H1 (cell line): ENCODE measurements at places on chromosomes 16 and 17.

DNA sequence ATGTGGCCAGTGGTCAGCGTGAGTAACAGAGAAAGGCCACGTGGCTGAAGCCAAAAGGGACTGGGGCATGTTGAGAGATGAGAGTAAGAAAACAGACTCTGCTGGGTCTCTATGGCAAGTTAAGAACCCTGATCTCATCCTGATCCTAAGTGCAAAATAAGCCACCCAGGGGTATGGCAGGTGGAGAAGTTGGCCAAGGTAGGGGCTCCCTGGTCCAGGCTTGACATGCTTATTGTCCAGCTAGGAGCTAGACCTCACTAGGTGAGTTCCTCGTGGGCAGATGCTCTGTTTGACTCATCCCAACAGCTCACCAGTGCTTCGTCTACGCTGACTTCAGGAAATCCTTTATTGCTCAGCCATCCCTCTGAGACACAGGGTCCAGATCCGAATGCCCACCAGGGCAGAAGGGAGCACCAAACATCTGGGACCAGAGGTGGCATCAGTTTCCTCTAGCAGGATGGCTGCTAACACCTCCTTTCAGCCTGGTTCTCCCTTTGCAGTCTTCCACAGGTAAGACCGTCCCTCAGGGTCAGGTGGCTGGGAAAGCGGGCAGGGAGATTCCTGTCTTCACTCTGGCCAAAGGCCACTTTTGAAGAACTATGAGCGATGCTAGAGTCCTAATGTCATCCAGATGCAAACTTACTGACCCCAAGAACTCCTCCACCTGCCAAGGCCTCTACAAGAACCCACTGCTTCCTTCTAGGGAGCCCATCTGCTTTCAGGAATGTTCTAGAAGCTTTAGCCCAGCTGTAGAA lies 99.5 kb downstream of the CDYL2 start:
- no peak for DNase-seq

DNA sequence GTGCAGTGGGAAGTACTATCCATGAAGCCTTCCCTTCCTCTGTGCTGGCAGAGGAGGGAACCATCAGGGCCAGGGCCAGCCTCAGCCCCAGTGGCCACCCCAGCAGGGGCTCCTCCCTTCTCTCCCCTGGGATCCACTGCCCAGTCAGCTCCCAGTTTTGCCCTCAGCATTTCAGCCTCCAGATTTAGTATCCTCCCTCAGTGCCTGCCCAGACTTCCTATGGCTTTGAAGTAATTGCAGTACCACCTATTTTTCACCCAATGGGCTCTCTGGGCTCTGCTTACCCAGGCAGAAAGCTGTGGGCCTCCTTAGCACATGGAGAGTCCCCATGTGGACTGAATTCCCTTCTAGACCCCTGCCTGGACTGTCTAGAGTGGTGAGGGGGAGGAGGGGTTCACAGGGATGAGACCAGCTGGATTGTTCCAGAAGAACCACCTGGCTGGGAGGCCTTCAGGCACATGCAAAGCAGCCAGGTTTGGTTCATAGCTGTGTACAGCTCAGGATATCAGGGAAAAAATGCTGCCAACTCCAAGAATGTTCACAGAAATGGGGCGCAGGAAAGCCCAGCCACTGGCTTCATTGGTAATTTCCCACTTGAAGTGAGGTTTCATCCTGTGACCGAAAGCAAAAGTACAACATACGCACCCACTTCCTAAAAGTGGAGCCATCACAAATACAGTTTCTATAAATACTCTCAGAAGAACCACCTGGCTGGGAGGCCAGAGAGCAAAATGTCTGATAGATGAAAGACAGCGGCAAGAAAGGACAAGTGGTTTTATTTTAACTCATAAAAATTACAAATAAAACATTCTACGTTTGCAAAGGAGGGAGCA lies 15.2 kb upstream of the HERPUD1 start:
- no peak for DNase-seq

- DNase-seq: peak; percentile 94
Observed at GRCh38 chr17:44556832-44557606, at the start of gene FZD2. Gene FZD2 (plus strand): TSS chr17:44557484. CDS start chr17:44557689, 205 bp downstream.

GRCh38 chr17:49379926-49380325 lies 17.9 kb upstream of the ZNF652 start:
- no peak for DNase-seq

DNA sequence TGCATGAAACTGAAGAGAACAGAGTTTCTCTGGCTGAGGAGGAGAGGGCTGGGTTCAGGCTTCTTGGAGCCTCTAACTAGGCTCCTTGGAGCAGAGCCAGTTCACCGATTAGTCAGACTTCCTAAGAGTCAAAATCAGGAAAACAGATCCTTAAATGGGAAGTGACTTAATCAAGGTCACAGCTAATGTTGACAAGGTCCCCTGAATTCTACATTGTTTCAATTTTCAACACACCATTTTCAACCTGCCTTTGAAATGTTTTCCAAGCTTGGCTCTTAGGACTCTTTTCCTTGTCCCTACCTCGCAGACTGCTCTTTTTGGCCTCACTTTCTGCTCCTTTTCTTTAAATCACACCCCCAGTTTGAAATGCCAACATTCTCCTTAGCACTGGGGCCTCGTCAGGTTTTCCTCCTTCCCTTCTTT lies 16.3 kb downstream of the MYL4 start:
- DNase-seq: no peak

DNA sequence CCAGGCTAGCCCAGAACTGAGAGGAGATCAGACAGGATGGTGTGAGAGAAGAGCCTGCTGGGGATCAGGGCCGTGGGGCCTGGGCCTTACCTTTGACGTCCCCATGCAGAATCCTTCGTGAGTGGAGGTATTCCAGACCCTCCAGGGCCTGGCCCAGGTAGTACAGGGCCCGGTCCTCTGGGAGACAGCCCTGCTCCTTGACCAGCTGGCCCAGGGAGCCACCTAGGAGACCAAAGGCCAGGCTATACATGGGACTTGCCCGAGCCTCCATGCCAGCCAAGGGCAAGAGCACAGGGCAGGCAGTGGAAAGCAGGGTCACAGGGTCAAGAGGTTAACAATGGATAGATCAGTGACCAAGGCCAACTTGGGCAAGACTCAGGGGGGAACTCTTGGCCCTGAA lies 12.1 kb upstream of the SPATA32 start:
- DNase-seq: no peak

DNA sequence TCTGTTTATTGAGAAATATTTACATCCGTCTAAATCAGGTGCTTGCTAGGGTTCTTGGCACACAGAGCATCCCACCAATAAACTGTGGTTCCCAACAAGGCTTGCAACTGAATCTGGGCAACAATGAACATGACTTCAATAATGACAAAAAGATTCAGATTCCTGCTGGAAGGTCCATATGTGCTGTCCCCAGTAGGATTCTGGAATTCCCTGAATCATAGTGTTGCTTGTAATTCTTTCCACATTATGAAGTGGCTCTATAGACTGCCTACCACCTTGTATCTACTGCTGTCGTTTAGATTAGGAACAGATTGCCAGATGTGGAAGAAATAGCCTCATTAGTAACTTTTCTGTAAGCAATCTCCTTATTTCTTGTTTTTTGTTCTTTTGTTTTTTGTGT lies 265.9 kb downstream of the WWOX start:
- DNase-seq: no peak

GRCh38 chr16:67710607-67711006 lies 8.5 kb downstream of the GFOD2 start:
- DNase-seq: no peak

DNA sequence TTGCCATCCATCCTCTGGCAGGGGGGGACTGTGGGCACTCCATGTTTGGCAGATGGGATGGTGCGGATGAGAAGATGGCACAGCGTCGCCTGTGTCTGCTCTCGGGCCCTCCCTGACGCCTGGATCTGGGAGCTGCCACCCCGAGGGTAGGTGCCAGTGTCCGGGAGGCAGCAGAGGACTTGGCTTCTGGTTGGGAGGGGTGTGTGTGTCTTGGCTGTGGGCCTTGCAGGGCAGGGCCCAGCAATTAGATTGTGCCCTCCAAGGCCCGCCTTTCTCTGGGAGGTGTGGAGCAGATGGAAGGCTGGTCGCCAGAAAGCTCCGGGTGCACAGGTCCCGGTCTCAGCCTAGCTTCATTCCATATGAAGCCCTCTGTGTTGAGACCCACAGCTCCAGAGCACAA lies 1.4 kb downstream of the RAP1GAP2 start:
- no peak for DNase-seq

DNA sequence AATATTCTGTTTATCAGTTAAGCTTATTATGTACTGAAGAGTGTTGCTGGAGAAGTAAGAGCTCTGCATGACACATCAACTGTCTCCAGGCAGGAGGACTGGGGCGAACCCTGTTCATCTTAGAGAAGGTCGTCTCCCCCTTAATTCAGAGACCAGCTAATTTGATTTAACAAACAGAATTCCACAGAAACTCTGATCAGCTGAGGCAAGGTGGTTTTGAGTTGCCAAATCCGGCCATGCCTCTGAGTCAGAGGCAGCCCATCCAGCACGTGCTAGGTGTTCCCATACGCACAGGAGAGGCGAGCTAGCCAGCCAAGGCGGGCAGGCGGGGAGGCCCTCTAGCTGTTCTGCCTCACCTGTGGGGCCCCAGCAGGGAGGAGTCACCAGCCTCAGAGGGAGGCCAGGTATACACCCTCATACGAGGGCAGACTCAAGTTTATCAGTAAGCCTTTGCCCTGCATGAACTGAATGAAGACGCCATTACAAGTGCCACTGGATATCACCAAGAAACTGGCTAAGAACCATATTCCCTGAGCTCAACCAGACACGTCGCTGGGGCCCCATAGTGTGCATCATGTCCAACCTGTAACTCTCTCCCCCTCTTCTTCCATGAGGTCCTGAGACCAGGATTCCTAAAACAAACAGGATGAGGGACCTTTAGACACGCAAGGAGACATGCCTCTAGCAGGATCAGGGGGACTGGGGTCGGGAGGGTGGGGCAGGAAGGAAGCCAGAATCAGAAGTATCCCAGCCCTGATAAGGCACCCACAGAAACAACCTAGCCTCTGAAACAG lies 25.7 kb downstream of the STAT5A start:
- no peak for DNase-seq

DNA sequence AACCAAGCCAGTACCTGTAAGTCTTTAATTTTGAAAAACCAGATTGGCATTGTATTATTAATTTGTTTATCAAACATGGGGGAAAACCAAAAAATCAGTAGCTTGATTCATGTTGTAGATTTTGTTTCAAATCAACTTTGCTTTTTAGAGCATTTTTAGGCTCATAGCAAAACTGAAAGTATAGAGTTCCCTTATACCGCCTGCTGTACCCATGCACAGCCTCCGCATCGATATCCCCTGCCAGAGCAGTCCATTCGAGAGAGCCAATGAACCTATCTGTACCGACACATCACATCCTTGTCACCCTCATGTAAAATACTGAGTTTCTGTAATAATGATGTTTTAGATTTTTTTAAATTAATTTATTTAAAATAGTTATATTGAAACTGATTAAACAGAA lies 16.2 kb upstream of the MRC2 start:
- DNase-seq: no peak

DNA sequence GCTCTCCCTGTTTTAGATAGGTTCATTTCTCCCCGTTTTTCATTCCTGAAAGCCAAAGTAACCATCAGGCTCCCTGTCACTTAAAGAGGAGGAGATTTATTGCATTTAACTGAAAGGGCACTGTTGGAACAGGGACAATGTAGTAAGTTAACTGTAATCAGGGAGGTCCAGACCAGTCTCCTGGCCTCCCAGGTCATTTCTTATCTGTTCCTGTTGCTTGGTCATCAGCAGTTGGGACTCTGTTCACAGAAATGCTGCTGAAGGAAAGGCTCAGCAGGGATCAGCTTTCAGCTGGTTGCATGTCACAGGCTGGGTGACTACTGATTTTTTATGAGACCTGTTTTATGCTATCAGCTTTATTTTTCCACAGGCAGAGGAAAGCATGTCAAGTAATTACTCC lies 622.6 kb upstream of the GOT2 start:
- DNase-seq: no peak

- DNase-seq: no peak
Observed at GRCh38 chr17:74605361-74605760, 13.3 kb upstream of the CD300LD start.

GRCh38 chr17:13827118-13827517 lies 225.4 kb upstream of the HS3ST3A1 start:
- no peak for DNase-seq

GRCh38 chr17:68595496-68595895 lies 5.7 kb downstream of the FAM20A start:
- DNase-seq: no peak

GRCh38 chr17:77529328-77529650 lies 388.5 kb downstream of the SEC14L1 start:
- no peak for DNase-seq

- DNase-seq: no peak
Observed at GRCh38 chr17:3974980-3975379, 10.7 kb upstream of the ATP2A3 start.

GRCh38 chr17:39617446-39618245 lies 9.1 kb upstream of the PPP1R1B start:
- peak; percentile 74 for DNase-seq

DNA sequence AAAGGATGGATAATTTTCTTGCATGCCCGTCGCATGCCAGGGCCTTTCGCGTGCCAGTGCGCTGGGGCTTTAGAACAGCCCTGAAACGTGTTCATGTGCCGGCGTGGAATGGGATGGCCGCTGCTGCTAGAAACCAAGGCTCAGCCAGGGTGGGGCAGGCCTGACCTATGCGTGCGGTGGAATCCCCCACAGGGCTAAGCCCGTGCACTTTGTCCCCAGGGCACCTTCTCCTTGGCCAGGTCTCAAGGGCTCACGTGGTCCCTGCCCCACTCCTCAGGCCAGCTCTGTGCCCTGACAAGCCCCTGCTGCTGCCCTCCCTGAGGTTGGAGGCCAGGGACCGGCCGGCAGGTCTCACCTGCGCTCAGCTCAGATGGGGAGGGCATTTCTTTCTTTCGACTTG lies 13.1 kb upstream of the RNF213 start:
- no peak for DNase-seq

GRCh38 chr17:64411999-64412771 lies 21.5 kb upstream of the PECAM1 start:
- peak; percentile 67 for DNase-seq

- no peak for DNase-seq
Observed at GRCh38 chr16:15993541-15993940, 44.1 kb downstream of the ABCC1 start.

DNA sequence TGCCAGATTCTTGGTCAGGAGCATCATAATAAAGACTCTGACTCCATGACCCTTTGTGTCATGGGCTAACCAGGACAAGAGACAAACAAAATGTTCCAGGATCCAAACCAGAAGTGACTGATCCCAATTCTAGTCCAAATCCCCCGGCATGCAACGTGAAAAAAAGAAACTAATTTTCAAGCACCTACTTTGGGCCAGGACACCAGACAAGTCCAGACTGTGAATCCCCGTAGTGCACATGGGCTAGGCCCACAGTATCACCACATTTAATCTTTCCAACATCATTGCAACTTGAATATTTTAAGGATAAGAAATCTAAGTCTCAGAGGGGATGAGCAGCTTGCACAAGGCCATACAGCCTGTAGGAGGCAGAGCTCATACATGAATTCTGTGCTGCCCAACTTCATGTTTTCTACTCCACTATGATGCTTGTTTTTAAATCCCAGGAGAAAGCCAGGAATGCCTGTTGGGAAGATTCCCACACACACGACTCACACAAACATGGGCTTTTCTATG lies 365.7 kb downstream of the NPIPA8 start:
- DNase-seq: no peak

DNA sequence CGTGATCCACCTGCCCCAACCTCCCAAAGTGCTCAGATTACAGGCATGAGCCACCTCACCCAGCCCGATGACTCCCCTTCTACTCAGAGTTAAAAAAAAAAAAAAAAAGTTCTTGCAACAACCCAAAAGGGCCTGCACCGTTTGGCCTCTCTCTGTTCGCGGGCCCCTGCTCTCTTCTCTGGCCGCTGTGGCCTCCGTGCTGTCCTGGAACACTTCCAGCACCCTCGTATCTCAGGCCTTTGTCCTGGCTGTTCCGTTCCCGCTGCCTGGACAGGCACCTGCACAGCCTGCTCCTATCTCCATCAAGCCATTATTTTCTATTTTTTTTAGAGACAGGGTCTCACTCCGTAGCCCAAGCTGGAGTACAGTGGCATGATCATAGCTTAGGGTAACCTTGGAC lies 10.8 kb downstream of the MYO1C start:
- no peak for DNase-seq
